ENCODE measurements at places on chromosomes 6 and 20. TPM values are rescaled to one million over a fixed set of nuclear protein-coding genes. Genes with fewer than 3 reads are reported as not detected.

DNA sequence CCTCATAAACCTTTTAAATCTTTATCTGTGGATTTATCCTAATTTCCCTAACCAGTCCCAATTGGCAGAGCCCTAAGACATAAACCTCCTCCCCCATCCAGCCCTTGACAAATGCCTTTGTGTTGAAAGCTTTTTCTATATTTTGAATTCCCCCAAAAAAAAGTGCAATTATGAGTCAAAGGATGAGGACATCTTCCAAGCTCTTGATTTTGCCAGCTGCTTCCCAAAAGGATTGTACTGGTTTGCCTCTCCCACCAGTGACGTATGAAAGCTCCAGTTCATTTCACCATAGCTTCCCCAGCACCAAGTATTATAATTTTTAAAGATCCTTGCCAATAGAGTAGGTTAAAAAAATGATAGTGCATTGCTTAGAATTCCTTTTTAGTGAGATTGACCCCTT is 38.9 kb downstream of the SIRPA start:
- DNase-seq: no peak

GRCh38 chr6:159214281-159214680 is 45.1 kb downstream of the FNDC1 start:
- no peak for DNase-seq

- DNase-seq: no peak
Measured at GRCh38 chr20:5171790-5172164, 45.0 kb downstream of the CDS2 start.

DNA sequence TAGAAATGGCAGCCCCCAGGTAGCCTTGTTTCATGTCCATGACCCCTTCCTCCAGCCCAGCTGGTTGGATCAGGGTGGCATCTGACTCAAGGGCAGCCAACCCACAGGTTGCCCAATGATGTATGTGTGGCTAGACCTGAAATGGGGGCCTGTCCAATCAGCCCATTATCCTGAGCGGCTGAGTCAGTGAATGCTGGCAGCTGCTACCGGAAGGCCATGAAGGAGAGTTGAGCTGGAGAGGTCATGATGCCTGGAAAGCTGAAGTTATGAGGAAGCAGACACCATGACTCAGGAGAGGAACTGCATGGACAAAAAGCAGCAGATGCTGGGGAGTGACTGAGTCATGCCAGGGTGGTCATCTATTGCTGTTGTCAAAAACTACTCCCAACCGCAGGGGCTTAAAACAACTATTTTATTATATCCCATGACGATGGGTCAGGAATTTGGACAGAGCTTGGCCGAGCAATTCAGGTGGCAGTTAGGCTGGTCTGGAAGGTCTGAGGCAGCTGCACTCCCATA is 67.3 kb downstream of the MDGA1 start:
- no peak for DNase-seq

DNA sequence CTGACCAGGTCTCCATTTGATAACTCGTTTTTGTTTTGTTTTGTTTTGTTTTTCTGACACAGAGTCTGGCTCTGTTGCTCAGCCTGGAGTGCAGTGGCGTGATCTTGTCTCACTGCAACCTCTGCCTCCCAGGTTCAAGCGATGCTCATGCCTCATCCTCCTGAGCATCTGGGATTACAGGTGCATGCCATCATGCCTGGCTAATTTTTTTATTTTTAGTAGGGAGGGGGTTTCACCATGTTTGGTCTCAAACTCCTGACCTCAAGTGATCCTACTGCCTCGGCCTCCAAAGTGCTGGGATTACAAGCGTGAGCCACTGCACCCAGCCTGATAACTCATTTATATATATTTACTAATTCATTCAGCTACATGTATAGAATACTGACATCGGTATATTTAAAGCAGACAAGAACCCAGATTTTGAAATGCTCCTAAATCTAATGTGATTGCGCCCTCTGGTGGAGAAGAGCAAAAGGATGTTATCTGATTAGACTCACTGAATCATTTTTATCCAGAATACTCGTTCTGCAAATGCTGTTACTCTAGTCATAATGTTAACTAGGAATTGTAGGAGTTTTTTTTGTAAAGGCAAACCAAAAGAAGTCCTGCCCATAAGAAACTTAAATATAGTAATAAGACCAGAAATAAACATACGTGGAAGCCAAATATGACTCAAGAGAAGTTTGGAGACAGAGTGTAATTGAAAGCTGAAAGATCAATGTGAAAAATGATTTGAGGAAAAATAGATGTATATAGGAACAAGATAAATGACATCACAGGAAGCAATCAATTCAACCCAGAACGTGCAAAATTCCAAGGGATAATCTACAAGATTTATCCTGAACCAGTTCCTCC is 5.3 kb upstream of the COL12A1 start:
- no peak for DNase-seq

GRCh38 chr6:5599127-5599526 is 337.8 kb downstream of the FARS2 start:
- no peak for DNase-seq

GRCh38 chr6:100948381-100949133 is 67.4 kb upstream of the ASCC3 start:
- no peak for DNase-seq

GRCh38 chr6:122048570-122048969 is 350.9 kb upstream of the HSF2 start:
- DNase-seq: no peak

- DNase-seq: no peak
Measured at GRCh38 chr6:165222315-165223025, 86.9 kb downstream of the C6orf118 start.

- DNase-seq: no peak
Measured at GRCh38 chr6:158609455-158610155, 34.9 kb downstream of the DYNLT1 start.

- no peak for DNase-seq
Measured at GRCh38 chr6:30397697-30398096, 52.7 kb downstream of the RPP21 start.

DNA sequence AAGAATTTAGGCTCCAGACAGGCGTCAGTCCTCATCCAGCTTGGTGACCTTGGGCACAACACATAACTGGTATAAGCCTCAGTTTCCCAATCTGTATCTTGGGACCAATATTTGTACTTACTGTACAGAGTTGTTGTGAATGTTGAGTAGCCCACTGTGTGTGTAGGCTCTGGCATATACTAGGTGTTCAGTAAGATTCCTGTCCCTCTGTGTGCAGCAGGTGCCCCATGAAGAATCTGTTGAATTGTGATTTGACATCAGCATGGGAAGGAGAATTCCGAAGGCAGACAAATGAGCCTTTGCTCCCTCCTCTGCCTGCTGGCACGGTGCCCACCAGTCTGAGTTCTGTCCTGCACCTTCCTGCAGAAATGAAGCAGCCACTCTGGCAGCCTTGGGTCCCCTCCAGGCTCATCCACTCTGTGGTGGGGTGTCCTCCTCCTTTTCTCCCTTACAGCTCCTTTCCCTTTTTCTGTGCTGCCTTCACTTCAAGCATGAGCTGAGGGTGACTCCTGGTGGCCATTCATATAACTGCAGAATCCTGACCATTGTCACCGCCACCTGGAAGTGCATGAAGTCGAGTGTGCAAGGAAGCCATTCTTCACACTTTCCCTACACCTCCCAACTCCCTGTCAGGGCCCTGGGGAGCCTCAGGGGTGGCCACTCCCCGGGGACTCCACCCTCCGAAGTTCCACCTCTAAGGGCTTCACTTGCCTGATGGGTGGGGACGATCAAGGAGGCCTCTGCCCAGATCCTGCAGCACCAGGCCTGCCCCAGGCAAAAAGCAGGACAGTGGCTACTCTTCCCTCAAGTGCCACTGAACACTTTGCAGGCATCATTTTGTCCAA is 48.2 kb downstream of the MRPL14 start:
- DNase-seq: peak; percentile 77

- no peak for DNase-seq
Measured at GRCh38 chr6:166814390-166814789, 142.0 kb downstream of the RNASET2 start.

GRCh38 chr20:41734506-41734945 is 116.3 kb upstream of the CHD6 start:
- DNase-seq: no peak

GRCh38 chr6:151160929-151161757 is 78.6 kb upstream of the AKAP12 start:
- DNase-seq: peak; percentile 60

DNA sequence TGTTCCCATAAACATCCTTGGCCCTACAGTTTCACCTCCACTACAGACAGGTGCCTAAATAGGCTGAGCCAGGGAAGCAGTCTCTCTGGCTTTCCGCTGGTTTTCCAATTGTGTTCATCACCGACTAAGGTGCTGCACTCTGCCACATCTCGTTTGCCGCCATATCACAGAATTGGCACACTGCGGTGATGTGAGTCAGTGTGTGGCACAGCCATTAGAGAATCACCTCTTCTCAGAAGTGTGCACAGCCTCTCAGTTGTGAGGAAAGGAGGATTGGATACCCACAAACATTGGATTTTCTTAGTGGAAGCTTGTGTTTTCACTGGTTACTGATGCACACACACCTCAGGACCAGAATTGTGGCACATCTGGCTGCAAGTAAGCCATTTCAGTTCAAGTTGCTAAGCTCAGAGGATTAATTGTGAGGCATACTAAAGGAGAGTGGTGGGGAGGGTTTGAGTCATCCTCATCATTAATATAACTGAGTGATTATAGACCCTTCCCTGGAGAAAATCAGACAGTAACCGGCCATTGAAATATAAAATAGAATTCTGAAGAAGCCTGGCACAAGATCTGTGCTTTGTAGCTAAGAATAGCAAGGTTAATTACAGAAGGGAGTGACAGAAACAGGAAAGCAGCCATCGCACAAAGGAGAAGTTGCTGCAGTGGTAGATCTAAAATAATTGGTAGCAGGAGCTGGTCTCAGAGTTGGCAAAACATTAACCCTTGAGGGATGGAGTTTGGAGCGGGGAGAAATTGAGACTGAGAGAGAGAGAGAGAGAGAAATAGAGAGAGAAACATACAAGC is 506.9 kb downstream of the LMBRD1 start:
- DNase-seq: no peak

DNA sequence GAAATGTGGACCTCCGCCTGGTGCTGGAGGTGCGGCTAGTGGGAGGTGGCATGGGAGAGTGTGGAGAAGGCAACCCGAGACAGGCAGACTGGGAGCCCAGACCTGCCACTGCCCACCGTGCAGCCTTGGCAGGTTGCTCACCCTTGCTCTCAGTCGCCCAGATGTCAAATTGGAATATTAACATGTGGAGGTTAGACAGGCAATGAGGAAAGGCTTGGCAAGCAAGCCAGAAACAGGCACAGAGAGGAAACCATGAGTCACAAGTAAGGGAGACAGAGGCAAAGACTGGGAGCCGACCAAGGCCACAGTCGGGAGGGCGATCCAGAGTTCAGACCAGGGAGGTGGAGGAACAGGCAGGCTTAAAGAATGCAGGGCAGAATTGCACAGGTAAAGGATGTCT is 178.2 kb downstream of the FOXC1 start:
- no peak for DNase-seq

GRCh38 chr6:30453508-30454116 is 35.7 kb upstream of the HLA-E start:
- DNase-seq: no peak

- DNase-seq: peak; percentile 7
Measured at GRCh38 chr6:93992976-93993375, 573.6 kb upstream of the EPHA7 start.

DNA sequence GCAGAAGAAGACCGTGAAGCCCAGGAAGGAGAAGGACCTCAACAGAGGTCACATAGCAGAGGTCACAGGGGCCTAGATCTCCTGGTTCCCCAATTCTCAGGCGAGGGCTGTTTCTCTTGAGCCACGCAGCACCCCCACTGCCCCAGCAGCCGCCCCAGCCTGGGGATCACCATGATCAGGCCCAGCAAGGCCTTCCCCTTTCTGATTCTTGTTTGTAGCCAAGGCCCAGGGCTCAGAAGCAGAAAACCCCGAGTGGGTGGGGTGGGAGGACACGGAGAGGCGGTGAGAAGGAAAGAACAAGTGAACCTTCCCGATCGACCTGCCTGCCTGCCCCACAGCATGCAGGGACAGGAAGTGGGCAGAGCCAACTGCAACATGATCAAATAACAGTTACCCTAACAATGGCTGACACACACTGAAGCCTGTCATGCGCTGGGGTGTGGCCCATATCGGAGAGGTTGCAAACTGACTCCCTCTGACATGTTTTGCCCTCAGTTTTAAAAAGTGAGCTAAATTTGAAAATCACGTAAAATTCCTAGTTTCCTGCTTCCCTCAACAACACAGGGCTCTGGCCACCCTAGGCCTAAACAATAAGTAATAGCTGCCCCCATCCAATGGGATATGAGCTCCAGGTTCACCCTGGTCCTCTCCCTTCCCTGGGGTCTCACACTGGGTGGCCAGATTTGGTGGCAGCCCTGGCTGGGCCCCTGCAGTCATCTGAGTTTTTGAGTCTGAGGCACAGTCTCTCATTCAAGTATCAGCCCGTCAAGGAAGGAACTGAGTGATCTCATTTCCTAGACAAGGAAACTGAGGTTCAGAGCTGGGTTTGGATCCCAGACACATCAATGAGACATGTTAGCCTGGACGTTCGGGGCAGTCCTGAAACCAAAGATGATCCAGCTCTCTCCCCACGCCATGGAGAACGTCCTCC is 6.5 kb downstream of the PEDS1 start:
- no peak for DNase-seq

GRCh38 chr6:145531032-145531431 is 204.3 kb downstream of the EPM2A start:
- no peak for DNase-seq

- no peak for DNase-seq
Measured at GRCh38 chr6:151325075-151326050, 66.0 kb downstream of the ZBTB2 start.

GRCh38 chr6:169794317-169795055 is 43.1 kb downstream of the ERMARD start:
- no peak for DNase-seq

DNA sequence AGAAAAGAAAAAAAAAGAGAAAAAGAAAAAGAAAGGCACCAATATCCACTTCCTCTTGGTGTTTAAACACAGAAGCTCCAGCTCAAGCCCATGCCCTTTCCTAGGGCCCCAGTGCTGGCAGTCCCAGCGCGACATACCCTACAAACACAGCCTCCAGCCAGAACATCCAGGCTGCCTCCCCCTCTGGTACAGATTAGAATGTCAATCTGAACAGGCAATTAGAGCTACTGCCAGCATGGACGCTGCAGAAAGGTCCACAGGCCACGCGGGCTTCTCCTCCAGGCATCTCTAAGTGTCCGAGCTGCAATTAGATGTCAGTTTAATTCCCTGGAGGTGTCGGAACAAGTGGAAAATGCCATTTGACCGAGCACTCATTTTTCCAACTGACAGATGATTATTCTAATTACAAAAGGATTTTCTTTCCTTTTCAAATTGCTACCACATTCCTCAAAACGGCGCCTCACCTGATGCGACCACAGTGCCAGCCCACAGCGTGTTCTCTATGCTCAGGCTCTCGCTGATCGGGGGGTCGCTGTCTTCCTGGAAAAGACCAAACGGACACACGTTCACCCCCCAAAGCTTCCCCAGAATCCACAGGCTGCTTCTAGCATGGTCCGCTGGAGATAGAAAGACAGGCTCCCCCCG is 79.5 kb downstream of the ATP9A start:
- DNase-seq: no peak

The NKX2-2 gene
- 52.9 TPM for polyA plus RNA-seq

The TGM2 gene
- polyA plus RNA-seq: 12.9 TPM

The TBX18 gene
- polyA plus RNA-seq: 7.9 TPM

The LY6G6C gene
- 0.71 TPM for polyA plus RNA-seq

The OR2H2 gene
- 2.0 TPM for polyA plus RNA-seq

The AVP gene
- not detected for polyA plus RNA-seq

The ARG1 gene
- polyA plus RNA-seq: 0.17 TPM

The FAM83C gene
- 0.05 TPM for polyA plus RNA-seq

The TMEM200A gene
- polyA plus RNA-seq: 12.4 TPM

The SIRPG gene
- not detected for polyA plus RNA-seq

The CNBD2 gene
- polyA plus RNA-seq: 0.41 TPM

The PRSS16 gene
- 1.3 TPM for polyA plus RNA-seq

Data from spinal cord (tissue), 10 donors.